ENCODE measurements at places on chromosomes 6 and 20.

DNA sequence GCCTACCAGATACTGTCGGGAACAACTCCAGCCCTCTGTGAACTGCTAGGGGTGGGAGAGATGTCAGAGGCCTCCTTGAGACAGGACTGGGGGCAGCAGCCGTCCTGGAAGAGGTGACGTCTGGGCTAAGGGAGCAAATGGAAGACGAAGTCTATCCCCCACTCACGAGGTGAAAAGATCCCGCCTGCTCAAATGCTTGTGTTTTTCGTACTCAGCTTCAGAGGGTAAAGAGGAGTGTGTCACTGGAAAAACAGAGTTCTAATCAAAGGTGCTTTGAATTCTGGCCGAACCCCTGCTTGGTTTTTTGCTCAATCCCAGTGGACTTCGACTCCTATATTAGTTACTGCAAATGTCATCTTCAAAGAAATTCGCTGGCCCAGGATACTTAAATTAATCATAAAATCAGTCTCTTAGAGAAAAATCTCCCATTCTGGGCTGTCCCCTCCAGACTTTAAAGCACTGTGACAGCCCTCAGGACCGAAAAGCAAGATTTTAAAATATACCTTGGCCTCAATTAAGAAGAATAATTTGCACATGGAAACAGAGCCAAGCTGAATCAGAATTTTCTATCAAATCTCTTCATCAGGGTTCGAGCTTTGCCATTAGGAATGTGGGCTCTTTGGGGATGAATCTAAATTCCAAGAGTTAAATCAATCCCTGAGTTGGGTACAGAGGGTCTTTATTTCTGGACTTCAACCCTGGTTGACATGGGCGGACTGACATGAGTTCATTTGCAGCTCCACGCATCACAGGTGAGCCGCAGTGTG, 61.8 kb upstream of the AFDN start:
- no peak for DNase-seq

DNA sequence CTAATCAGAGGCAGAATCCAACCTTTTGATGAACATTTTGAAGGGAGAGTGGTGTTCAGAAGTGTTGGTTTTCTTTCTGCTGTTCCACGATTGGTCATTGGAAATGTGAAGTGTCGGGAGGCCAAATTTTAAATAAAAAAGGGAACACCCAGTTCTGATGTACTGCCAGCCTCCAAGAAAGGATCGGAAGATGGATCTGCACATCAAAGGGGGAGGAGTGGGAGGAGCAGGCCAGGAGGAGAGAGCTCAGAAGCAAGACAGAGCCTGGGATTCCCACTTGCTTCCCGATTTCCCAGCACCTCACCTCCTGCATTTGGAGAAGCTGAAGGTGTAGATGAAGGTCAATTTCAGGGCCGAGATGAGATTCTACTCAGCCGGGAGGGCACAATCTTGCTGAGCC, 55.9 kb upstream of the NAA20 start:
- DNase-seq: no peak

DNA sequence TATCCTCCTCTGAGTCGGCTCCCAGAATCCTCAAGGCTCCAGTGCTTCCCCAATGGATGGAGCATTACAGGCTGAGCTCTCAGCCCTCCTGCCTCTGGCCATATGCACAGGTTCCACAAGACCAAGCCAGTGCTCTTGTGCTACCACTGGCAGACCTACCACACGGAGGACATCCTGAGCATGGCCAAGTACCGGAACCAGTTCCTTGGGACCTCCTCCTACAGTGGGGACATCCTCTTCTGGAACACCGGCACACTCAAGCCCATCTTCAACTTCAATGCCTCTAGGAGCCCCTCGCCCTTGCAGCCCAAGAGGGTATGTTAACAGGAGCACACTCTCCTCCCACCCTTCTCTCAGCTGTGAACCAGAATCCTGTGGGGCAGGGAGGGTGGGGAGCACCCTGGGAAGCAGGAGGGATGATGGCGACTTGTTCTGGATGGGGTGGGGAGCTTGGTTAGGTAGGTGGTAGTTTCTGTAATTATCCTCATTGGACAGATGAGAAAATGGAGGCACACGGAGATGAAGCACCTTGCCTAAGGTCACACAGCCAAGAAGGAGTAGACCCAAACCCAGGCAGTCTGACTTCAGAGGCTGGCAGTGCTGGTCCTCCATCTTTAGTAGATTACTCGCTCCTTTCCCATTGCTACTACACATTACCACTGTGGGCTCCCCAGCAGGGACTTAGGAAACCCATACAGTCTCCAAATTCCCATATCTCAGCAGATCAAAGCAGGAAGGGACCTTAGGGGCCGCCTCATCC, 58.6 kb downstream of the EFCAB8 start:
- no peak for DNase-seq

DNA sequence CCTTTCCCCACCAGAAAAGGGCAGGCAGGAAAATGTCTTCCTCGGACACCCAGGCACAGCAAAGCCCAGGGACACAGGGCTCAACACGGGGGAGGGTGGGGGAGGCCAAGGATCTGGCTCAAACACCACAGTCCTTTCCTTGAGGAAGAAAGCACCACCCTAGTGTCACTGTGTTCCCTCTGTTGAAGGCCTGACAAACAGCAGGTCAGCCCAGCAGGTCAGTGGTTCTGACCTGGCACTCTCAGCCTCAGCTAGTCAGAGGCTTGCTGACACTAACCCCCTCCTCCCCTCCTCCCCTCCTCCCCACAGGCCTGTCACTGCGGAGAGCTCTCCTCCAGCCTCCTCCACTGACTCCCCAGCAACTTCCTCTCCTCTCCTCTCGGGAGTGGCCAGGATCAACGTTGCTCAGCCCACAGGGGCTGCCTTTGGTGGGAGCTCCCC, 239.6 kb downstream of the LRFN2 start:
- no peak for DNase-seq

DNA sequence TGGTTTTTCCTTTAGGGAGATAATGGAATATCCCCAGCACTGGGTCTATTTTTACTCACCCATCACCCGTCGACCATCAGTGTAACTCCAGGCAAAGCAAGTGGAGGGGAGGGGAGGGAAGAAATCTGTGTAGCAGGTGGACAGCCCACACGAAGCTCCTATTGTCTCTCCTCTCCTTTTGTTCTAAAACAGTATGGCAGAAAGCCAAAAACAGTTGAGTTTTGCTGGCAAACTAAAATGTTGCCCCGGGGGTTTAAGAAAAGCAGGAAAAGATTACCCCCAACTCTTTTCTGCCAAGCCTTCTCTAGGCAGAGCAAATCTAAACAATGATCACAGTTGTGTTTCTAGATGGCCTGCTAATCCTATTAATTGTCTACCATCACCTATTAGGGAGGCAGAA, 89.7 kb downstream of the PREP start:
- DNase-seq: no peak

- no peak for DNase-seq
Measured at GRCh38 chr6:148968771-148969602, 222.2 kb downstream of the UST start.

DNA sequence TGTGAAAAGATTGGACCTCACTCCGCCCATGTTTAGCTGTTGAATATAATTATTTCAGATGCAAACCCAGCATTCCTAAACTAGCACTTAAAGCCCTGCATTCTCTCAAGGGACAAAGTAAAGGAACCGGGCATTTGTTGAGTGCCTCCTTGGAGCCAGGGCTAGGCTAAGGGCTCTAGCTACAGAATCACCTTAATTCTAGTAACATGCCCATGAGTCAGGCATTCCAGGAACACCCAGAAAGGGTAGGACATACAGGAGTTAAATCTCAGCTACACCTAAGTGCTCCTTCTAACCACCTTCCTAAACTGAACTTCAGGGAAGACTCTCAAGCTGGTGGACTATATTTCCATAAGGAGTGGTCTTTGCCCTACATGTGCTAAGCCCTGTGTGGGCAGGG, 89.4 kb downstream of the SLC24A3 start:
- no peak for DNase-seq

- DNase-seq: no peak
Measured at GRCh38 chr20:53175135-53175780, 203.1 kb downstream of the TSHZ2 start.

GRCh38 chr6:153595903-153596302, 443.1 kb upstream of the OPRM1 start:
- no peak for DNase-seq

DNA sequence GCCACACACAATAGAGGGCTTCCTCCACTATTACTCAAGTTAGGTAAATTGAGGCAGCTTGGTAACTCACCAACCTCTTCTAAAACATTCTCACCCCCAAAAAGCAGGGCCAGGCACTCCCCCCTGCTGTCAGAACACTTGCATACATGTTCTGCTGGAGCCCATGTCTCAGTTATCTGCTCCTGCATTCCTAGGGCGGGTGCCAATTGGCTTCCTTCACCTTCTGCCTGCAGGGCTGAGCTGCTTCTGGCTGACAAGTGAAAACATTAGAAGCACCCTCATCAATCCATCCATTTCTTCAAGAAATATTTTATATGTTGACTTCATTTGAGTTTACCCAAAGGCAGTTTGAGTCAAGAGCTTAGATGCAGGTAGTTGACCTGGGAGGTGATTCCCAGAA, 4.5 kb upstream of the ENTPD6 start:
- no peak for DNase-seq
